ENCODE measurements at places on chromosomes 2 and 18.

DNA sequence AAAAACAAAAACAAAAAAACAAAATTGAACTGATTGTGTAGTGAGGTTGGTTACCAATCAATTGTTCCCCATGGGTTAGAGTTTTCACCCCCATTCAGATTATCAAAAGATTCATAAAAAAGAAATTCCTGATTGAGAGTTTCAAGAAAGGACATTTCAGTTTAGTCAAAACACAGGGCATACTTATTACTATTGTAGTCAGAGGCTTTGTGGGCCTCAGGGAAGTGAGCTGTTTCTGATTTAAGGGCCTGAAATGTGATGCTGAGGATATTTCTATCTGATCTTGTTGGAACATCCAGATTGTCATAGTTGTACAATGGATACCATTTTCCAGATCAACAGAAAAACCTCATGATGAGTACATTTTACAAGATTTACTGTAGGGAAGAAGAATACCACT is 368.1 kb upstream of the NETO1 start:
- DNase-seq: no peak

GRCh38 chr18:80250740-80251364 is 3.5 kb upstream of the PARD6G start:
- DNase-seq: no peak

- DNase-seq: no peak
Observed at GRCh38 chr2:176508984-176509740, 239.9 kb downstream of the MTX2 start.

DNA sequence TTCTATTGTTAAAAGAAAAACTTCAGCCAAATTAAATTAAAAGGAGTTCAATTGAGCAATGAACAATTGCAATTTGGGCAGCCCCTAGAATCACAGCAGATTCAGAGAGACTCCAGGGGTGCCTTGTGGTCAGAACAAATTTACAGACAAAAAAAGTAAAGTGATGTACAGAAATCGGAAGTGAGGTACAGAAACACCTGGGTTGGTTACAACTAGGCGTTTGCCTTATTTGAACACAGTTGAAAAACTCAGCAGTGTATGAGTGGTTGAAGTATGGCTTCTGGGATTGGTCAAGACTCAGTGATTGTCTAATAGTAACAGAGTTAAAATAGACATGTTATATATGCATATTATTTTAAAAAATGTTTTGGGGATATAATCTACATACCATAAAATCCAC is 98.5 kb upstream of the ZSWIM2 start:
- DNase-seq: no peak

- no peak for DNase-seq
Observed at GRCh38 chr2:84703831-84704230, 177.1 kb downstream of the TRABD2A start.

DNA sequence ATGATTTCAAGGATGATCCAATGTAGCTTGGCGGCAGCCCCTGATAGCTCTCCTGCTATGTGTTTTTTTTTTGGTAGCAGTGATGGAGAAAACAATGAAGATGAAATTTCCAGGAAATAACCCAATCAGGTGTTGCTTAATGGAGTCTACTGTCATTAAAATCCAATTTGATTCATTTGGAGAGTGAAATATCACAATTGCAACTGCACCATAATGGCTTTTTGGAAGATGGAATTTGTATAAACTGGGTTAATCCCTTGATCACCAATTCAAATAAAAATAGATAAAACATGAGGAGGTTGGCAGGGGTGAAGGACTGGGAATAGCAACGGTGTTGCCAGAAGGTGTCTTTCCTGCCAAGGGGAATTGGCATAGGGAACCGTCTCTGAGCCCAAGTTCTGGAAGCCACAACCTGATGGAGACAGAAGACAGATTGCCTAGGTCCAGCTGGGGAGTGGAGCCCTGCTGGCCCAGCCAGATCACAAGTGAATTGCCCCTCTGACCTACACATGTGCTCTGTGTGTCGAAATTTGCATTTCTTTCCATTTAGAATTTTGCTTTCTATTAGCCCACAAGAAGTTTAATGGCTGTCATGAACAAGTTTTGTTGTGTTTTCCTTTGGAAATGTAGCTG is 170.3 kb upstream of the SPRED2 start:
- no peak for DNase-seq

DNA sequence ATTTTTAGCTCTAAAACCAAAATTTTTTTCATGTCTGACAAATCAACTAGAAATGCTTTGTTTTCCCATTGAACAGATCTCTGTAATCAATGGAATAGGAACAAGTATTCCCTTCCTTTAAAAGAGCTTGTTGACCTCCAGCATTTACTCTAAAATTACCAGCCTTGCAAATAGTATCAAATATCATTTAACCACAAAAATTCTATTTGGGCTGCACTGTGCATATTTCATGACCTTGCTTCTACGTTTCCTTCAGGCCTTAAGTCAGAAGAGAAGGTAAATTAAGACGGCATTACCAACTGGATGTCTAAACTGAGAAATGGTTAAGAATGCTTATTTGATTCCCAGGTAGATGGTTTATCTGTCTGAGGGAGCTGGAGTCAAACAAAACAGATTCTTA is 33.3 kb upstream of the NRXN1 start:
- no peak for DNase-seq

DNA sequence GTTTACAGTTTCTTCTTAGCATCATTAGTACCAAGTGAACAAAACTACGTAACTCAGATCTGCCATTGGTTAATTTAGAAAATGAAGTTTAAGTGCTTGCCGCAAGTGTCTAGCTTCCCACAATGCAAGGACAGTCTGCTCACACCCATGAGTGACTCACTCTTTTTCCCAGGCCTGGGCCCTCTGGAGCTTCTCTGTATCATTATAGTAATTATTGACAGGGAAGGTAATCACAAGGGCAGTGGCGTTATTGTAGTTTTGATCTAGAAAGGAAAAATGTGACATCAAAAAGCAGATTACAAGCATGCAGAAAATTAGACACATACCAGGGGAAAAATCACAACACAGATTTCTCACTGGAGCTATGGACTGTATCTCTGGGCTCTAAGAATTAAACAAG is 38.5 kb downstream of the NPC1 start:
- DNase-seq: no peak

- DNase-seq: no peak
Observed at GRCh38 chr2:161943011-161943410, 131.0 kb downstream of the DPP4 start.

DNA sequence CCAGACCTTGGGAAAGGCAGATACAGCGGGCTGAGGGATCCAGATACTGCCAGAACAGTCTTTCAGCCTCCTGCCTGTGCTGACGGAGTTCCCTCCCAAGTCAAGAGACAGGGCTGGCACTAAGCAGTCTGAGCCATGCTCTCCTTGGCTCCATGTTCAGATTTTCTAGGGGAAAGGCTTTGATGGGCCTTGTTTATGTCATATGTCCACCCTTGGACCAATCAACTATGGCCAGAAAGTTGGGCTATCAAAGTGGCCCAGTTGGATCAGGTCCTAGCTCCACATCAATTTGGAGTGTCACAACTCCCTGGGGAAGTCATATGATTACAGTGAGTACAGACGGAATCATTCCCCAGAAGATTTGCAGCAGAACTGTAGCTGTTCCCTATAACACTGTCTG is 152.0 kb downstream of the GREB1L start:
- no peak for DNase-seq

GRCh38 chr2:201881741-201882140 is 75.4 kb downstream of the CDK15 start:
- no peak for DNase-seq

Measured in head of caudate nucleus (tissue), 42 donors.